GM13976 (cell line): ENCODE measurements at places on chromosomes 7 and 10.

- no peak for DNase-seq
Observed at GRCh38 chr10:29619241-29619669, 15.5 kb downstream of the SVIL start.

GRCh38 chr7:108261560-108262255 lies 131.5 kb upstream of the LAMB4 start:
- no peak for DNase-seq

- no peak for DNase-seq
Observed at GRCh38 chr10:34116220-34116641, 698.9 kb downstream of the PARD3 start.

DNA sequence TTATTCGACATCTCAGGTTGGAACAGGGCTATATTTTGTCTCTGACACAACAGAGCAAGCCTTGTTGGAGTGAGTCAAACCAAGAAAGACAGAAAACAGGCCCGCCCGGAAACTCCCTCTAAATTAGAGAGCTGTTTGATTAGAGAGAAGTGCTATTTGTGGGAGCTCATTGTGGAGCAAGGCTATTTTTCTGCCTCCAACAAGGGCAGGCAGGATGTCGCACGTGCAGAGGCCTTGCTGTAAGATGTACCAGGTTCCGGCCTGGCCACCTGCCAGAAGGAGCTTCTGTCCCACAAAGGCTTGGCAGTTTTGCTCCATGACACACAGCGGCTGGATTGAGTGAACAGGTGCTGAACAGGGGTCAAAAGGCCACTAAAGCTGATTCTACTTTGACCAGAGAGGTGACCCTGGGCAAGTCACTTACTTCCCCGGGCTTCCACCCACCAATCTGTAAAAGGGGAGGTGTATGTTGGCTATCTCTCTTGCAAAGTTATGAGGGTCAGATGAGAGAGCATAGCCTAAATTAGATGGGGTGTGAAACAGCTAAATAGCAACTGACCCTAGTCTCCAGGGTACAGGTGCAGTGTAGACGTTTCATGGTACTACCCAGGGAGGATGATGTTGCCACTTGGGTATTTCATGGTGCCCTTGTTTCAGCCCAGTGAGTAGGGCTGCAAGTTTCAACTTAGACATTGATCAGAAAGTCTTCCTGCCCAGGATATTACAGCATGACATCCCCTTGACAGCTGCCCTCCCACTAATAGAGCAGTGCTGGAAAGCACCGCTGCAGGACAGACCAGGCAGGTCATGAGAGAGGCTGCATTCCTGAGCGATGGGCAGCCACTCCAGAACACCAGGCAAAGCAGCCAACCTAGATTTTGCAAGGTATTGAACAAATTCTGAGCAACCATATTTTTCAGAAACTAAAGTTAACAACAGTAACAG lies 62.0 kb downstream of the VSTM4 start:
- DNase-seq: peak; percentile 50

GRCh38 chr7:140517546-140518369 lies 38.5 kb upstream of the MKRN1 start:
- DNase-seq: peak; percentile 88

DNA sequence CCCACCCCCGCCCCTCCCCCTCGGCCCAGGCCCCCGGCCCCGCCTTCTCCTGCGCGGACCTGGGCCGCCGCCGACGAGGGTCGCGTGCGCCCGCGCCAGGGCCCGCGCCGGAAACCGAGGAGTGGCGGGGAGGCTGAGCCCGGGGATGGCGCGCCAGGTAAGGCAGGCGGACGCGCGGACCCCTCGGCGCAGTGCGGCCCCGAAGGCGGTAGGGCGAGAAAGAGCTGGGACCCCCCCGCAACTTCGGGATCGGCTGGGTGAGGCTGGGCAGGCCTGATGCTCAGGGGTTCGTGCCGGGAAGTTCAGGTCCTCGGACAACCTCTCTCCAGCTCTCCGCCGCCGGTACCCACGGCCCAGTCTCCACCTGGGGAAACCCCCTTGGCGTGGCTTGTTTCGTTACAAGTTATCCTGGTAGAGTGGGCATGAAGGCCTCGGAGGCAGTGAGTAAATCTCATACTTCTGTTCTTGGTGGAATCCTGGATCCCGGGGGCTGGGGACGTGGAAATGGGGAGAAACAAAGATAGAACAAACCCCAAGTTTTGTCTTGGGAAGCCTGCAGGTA lies 58.4 kb downstream of the ZNF467 start:
- DNase-seq: no peak

- DNase-seq: no peak
Observed at GRCh38 chr10:311901-312665, 176.8 kb downstream of the ZMYND11 start.

DNA sequence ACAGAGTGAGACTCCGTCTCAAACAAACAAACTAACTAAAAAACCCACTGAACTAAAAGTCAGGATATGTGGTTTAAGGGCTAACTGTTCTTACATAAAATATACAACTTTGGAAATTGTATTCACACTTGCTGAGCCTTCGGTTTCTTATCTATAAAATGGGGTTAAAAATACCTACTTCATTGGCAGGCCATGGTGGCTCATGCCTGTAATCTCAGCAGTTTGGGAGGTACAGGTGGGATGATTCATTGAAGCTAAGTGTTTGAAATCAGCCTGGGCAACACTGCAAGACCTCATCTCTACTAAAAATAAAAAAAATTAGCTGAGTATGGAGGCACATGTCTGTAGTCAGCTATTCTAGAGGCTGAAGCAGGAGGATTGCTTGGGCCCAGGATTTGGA lies 115.4 kb upstream of the KLF6 start:
- no peak for DNase-seq

DNA sequence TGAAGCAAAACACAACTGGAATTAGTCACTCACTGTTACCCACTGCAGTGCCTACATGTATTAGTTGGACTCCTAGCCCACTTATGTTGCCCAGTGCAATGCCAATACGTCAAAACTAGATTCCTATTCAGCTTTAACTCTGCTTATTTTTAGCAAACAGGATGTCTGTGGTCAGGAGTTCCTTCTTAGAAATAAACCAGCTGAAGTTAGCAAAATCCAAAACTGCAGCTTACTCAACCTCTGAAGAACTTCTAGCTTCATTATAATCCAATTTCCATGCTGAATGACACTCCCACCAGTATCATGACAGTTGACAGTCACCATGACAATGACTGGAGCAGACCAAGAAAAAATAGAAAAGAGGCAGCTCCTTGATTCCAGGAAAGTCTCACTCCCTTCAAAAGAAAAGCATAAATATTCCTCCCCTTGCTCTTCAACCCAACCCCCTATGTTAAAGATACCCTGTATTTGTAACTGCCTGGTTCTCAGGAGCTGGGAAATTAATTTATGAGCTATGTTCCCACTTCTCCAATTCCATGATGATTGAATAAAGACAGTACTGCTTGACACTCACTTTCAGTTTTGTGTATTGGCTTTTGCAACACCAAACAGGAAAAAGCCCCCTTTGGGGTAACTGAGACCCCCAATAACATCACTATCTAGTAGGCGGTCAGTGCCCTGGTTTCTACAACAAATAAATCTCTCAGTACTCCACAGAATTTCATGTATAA lies 327.4 kb downstream of the SORCS1 start:
- DNase-seq: no peak

DNA sequence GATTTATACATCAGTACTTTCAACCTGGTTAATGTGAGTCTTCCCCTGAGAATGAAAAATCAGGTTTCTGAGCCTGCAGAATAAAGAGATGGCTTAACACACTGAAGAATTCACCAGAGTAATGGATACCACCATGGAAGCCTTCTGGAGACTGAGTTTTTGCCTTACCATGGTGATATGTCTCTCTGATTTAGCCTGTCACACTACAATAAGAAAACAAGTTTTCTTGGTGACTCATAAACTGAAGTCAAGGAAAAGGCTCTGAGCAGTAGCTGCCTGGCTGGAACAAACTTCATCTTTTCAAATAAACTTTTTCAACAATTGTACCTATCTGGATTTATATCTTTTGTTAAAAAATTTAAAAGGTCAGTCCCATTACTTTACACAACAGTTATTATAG lies 229.0 kb downstream of the PRPF18 start:
- no peak for DNase-seq

DNA sequence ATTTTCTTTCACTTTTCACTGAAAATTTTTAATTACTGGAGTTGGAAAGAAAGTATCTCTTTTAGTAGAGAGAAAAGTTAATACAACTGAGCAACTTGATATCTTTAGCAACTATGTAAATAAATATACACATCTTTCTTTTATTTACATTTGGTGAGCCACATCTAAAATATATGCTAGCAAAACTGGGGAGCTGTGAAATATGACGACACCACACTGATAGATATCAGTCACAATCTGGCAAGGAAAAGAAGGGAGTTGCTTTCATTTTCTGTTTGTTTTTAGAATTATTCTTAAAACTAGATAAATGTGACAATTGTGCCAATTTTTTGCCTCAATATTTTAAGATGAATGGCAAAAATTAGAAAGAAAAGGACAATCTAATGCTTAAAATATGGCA lies 2.7 kb upstream of the ZNF804B start:
- DNase-seq: no peak

DNA sequence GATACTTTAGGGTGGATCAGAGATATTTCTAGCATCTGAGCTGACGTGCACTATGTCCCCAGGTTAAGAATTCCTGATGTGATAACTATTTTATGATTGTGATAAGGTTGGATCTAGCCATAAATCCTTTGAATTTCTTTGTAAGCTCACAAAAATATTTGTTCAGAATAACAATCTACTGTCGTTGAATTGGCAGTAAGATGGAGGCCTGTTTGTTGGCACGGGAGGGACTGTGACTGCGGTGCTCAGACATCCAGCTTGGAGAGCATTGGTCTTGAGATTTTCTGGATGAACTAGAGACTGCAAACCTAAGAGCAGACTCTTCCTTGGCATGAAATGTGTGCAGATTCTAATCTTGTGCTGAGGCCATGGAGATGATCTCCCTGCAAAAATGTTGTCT lies 131.1 kb downstream of the LRRC4 start:
- no peak for DNase-seq

DNA sequence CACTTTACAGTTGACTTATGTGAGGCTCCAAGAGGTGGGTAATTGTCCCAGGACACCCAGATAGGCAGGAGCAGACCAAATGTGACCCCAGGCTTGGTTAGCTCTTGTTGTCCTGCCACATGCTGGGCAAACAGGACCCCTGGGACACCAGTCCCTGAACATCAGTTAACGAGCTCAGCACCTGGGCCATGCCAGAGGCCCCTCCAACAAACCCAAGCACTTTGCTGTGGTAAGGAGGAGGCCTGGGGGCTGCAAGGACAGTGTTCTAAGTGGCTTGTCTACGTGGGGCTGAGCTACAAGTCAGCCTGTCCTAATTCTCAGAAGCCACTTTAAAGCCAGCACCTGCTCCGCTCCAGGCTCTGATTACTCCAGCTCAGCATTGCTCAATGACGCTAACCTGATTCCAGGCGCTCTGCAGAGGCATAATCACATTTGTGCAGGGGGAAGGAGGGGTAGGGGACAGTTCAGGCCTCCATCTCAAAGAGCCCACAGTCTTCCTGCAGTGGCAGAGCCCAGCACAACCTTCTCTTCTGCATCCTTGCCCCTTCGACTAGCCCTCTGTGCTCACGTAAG lies 57.2 kb downstream of the DDC start:
- DNase-seq: no peak

GRCh38 chr10:51574248-51575048 lies 124.9 kb downstream of the CSTF2T start:
- no peak for DNase-seq

DNA sequence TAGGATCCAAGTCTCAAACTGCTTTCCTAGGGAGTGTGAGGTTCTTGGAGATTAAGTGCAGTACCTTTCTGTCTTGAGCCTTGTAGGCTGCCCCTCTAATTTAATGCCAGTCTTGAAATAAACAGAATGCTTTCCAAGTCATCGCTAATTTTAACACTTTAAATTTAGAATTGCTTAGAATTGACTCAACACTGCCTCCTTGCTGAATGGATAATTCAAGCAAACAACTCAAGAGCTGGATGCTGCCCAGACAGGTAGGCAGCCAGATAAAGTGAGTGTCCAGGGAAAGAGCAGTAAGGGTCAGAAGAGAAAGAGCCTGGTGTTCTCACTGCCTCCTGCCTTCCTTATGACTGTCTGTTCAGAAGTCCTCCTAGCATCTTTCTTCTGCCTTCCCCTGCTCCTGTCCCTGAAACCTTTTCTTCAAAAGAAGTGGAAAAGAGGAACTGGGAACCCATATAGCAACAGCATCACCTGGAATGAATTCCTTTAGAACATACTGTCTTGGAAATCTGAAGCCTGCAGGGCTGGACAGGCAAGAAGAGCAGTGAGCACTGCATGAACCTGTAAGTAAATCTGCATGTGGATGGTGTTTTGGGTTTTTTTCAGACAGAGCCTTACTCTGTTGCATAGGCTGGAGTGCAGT lies 3.1 kb upstream of the GOT1 start:
- no peak for DNase-seq

DNA sequence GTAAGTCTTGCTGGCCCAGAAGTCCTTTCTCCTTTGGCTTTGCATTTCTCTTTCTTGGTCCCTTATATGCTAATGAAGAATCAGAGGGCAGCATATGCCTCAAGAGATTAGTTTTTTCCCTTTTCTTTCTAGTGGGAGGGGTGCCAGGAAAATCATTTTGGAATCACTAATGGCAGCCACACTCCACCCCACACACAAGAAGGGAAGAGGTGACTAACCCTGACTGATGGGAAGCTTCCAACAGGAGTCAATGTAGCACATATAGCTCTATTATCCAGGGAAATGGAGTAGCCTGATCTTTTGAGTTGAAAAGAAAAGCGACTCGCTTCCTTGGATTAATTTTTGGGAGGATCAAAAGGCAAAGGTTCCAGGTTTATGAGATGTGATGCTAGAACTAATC lies 225.3 kb downstream of the KIF20B start:
- no peak for DNase-seq

DNA sequence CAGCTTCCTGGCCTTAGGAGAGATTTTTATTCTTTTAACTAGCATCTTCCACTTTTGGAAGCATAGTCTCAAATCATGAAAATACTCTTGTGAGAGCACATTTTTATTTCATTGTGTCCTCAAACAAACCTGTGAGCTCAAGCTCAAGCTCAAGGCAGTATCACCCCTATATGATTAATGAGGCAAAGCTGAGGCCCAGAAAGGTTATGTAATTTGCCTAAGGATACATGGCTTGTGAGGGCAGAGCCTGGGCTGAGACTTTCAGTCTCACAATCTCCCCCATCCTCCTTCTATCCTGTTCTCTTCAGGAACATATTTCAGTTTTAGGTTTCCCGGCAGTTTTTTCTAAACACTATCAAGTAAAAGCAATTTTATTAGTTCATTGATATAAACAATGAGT lies 359.5 kb downstream of the PTEN start:
- no peak for DNase-seq

- DNase-seq: no peak
Observed at GRCh38 chr10:132055616-132056015, 10.1 kb upstream of the JAKMIP3 start.
